ENCODE measurements at places on chromosomes 6 and 20. TPM values are rescaled to one million over a fixed set of nuclear protein-coding genes. Genes with fewer than 3 reads are reported as not detected.

Gene SLC22A1
- 0.27 TPM for polyA plus RNA-seq

Gene DEFB132
- polyA plus RNA-seq, result not detected

Gene CSNK2B
- polyA plus RNA-seq, result 195 TPM

Gene ENPP5
- polyA plus RNA-seq, result not detected

Gene ISM1
- polyA plus RNA-seq, result not detected

Gene FBXO5
- polyA plus RNA-seq, result 1.0 TPM

Gene SAPCD1
- not detected for polyA plus RNA-seq

Gene TFAP2D
- not detected for polyA plus RNA-seq

Gene PCED1A
- 85.2 TPM for polyA plus RNA-seq

Gene APMAP
- 74.0 TPM for polyA plus RNA-seq

Gene RAET1E
- not detected for polyA plus RNA-seq

Gene KCNK16
- not detected for polyA plus RNA-seq

Gene TCP11
- not detected for polyA plus RNA-seq

Gene BHLHE23
- not detected for polyA plus RNA-seq

Gene ZNF341
- polyA plus RNA-seq, result 1.1 TPM

Gene HLA-DRB5
- polyA plus RNA-seq, result 168 TPM

Gene LYRM2
- 58.1 TPM for polyA plus RNA-seq

Gene GTSF1L
- polyA plus RNA-seq, result not detected

Gene ECT2L
- polyA plus RNA-seq, result not detected

Gene BPIFB6
- not detected for polyA plus RNA-seq

Gene PCK1
- not detected for polyA plus RNA-seq

Gene NELFE
- 74.4 TPM for polyA plus RNA-seq

Gene CYP21A2
- not detected for polyA plus RNA-seq

Gene ADGRF5
- not detected for polyA plus RNA-seq

Gene RNF144B
- 27.9 TPM for polyA plus RNA-seq

Gene EXOC2
- polyA plus RNA-seq, result 15.5 TPM

Gene HSPA1L
- 0.55 TPM for polyA plus RNA-seq

Gene PDE10A
- polyA plus RNA-seq, result not detected

Gene CPNE5
- 0.82 TPM for polyA plus RNA-seq

Gene UBE2V1
- polyA plus RNA-seq, result 31.0 TPM

Gene NMBR
- not detected for polyA plus RNA-seq

Gene DHX35
- polyA plus RNA-seq, result 1.6 TPM

Gene DZANK1
- 0.17 TPM for polyA plus RNA-seq

Gene ESR1
- polyA plus RNA-seq, result 0.24 TPM

Gene GRM4
- not detected for polyA plus RNA-seq

Gene BTNL2
- not detected for polyA plus RNA-seq

Gene IL17A
- not detected for polyA plus RNA-seq

All from CD14-positive monocyte (primary cell).